ENCODE measurements at places on chromosomes 4 and X. TPM values are rescaled to one million over a fixed set of nuclear protein-coding genes. Genes with fewer than 3 reads are reported as not detected.

Gene GAB3
- total RNA-seq: 7.6 TPM

GRCh38 chr4:161577579-161578301 is 586.1 kb downstream of the FSTL5 start:
- no peak for DNase-seq

GRCh38 chrX:93419642-93420041 is 253.7 kb downstream of the NAP1L3 start:
- no peak for DNase-seq

Gene NEXMIF
- total RNA-seq: 1.9 TPM

Gene SSX4
- total RNA-seq: not detected

DNA sequence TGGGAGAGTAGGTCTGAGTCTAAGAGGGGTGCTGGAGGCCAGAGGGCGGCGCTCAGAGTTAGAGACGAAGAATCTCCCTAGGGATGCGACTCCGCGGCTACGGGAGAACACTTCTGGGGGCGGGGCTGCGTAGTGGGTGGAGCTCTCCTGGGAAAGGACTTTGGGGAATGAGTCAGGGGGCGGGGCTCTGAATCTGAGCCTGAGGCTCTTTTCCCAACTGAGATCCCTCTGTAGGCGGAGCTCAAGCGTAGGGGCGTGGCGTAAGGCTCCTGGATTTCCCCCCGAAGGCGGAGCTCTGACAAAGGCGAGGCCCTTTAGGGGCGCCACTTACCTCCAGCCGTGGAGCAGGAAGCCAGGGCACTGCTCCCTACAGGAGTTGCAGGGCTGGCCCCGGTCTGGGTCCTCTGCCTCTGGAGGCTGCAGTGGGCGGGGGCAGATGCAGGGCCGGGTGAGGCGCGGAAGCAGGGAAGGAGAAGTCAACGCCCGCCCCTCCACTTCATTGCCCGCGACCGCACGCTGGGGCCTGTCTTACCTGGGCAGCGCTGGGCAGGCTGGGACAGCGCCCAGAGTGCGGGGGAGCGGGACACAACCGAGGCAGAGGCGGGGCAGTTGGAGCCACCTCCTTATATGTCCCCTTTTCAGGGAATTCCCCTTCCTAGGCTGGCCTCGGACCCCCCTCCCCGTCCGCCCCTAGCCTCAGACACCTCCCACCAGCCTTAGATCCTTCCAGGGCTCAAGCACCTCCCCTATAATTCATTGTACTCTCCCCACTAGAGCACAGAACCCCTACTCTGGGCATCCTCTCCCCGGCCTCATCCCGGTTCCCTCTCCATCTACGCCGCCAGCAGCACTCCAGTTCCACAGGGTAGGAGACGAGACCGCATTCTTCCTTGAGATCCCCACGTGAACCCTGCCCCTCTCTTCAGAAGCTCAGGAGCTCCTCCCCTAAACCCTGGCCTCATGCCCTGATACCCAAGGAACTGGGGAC is 1.6 kb downstream of the PRICKLE3 start:
- peak; percentile 93 for DNase-seq

Gene FGD1
- 7.3 TPM for total RNA-seq

GRCh38 chr4:71816676-71817303 is 32.9 kb upstream of the GC start:
- DNase-seq: no peak

- peak; percentile 59 for DNase-seq
These were observed 1.2 kb downstream of the USP46 start for GRCh38 chr4:52657618-52658501.

- DNase-seq: no peak
These were observed 27.2 kb downstream of the PJA1 start for GRCh38 chrX:69138118-69138390.

- no peak for DNase-seq
These were observed 59.0 kb upstream of the C1QTNF7 start for GRCh38 chr4:15368856-15369255.

DNA sequence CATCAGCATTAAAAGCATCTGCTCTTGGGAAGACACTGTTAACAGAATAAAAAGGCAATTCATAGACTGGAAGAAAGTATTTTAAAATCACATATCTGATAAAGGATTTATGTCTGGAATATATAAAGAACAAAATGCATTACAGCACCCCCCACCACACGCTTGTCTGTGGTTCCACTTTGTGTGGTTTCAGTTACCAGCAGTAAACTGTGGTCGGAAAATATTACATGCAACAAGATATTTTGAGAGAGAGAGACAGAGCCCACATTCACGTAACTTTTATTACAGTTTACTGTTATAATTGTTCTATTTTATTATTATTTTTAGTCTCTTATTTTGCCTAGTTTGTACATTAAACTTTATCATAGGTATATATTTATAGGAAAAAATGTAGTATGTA is 21.2 kb upstream of the PDE6B start:
- no peak for DNase-seq

GRCh38 chr4:177281351-177281909 is 28.2 kb upstream of the NEIL3 start:
- no peak for DNase-seq

DNA sequence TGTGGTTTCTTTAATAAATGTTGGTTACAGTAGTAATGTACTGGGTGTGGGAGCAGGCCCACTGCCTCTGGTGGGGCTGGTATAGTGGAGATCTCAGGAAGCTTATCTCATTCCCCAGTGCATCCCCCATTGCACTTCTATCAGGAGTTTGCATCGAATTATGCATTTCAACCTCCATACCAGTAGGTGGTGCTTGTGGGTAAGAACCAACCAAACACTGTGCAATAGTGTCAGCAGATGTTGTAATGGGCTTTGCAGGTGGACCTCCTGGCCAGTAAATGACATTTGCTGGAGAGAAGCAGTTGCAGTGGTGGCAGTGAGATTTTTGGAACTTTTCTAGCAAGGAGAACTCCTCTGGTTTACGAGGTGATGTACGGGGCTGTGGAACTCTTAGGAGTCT is 150.6 kb downstream of the POU3F4 start:
- no peak for DNase-seq

DNA sequence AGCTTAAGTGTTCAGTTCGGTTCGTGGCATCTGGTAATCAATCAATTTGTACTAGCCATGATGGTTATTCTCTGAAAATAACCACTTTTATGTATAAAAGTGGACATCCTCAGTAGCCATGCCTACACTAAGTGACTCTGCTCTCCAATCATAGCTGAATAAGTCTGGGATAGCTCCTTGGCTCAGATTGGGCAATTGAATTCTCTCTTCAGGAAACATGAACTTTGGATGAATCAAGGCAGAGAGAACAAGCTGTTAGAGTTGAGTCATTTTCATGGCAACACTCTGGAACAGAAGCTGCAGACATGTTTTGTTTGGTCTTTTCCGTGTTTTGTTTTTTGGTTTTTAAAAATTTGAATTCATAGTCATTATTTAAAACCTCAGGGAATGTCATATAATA is 66.8 kb upstream of the TMEM164 start:
- no peak for DNase-seq

- DNase-seq: no peak
These were observed 133.7 kb downstream of the FAM53A start for GRCh38 chr4:1550122-1551070.

Gene TENT5D
- not detected for total RNA-seq

Gene ITIH6
- total RNA-seq: not detected

DNA sequence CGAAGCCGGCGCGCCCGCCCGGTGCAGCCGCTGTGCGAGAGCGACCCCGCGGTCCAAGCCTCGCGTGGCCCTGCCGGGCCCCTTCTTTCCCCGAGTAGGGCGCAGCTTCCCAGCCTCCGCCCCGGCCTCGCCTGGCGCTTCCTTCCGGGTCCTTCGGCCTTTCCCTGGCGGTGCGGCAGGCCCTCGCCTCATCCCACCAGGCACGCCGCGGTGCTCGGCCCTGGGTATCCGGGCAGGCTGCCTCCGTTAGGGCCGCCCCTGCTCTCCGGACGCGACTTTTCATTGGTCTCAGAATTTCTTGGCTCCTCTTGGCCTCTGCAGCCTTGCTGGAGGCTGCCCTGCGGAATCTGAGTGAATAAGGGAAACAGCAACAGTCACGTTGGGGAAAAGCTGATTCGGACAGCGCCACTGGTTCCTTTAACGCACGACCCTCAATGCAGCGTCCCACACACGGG is 429 bp downstream of the UVSSA start:
- DNase-seq: peak; percentile 85
